ENCODE measurements at places on chromosomes 2 and 18.
A peak's percentile ranks its signal among the peaks of the same experiment; 100 is the strongest.

DNA sequence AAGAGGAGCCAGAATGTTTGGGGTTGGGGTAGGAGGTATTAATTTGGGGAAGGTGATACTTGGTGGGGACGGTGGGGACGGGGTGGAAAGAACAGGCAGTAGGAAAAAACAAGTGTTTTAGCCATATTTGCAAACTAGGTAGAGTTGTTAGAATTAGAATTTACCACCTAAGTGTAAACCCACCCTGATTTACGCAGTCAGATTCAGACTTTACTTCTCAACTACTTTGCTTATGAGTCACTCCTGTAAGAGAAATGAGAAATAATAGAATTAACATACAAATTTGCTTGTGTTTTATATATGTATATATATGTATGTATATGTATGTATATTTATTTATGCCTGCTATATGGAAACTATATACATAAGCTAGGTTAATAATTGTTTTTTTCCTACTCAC lies 1168.2 kb upstream of the ZEB2 start:
- no peak for DNase-seq

GRCh38 chr2:53753041-53753440 lies 14.6 kb upstream of the CHAC2 start:
- no peak for DNase-seq

DNA sequence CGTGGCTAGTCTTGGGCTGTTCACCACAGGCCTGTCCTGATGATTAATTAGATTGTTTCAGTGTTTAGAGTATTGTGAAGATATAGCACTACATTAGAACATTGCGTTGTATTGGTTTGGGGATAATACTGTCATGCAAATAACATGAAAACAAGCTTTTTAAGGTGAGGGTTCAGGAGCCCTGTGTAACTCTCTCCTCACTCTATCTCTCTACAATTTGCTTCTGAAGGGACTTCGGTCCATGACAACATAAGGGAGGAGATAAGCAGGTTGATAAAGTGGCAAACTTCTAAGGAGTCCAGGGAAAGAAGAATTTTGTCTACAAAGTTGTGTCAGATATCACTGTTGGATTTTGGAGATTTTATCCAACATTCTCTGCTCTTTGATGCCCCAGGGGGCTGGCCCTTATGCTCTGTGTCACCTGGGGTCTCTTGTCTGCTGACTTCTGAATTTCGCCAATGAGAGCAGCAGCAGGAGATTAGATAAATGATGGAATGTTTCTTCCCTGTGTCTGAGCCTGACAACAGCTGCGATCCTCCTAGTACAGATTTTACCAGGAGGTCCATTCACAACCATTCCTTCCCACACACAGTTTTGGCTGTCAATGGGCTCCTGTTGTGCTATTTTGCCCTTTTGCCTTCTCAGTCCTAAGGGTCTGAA lies 3.3 kb downstream of the TNP1 start:
- no peak for DNase-seq

DNA sequence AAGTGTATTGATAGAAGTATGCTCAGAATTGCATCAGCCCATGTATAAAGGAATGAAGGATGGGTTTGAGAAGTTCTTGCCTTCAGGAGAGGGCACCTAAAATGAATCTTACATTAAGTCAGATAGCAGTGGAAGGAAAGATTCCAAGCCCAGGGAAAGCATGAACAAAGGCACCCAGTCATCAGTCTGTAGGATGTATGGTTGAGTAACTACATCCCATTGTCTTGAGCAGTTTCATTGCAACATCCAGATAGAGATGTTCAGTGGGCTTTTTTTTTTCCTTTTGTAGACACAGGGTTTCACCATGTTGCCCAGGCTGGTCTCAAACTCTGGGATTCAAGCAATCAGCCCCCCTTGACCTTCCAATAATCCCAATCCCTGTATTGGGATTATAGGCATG lies 80.7 kb downstream of the ARHGAP28 start:
- DNase-seq = no peak

- DNase-seq = no peak
Measured at GRCh38 chr18:62347089-62347506, 22.0 kb downstream of the TNFRSF11A start.

GRCh38 chr2:135783439-135783838 lies 41.8 kb downstream of the UBXN4 start:
- DNase-seq = no peak

GRCh38 chr2:18475884-18476283 lies 84.6 kb downstream of the RDH14 start:
- DNase-seq = no peak

- no peak for DNase-seq
Measured at GRCh38 chr2:195560209-195560895, 96.7 kb upstream of the SLC39A10 start.

DNA sequence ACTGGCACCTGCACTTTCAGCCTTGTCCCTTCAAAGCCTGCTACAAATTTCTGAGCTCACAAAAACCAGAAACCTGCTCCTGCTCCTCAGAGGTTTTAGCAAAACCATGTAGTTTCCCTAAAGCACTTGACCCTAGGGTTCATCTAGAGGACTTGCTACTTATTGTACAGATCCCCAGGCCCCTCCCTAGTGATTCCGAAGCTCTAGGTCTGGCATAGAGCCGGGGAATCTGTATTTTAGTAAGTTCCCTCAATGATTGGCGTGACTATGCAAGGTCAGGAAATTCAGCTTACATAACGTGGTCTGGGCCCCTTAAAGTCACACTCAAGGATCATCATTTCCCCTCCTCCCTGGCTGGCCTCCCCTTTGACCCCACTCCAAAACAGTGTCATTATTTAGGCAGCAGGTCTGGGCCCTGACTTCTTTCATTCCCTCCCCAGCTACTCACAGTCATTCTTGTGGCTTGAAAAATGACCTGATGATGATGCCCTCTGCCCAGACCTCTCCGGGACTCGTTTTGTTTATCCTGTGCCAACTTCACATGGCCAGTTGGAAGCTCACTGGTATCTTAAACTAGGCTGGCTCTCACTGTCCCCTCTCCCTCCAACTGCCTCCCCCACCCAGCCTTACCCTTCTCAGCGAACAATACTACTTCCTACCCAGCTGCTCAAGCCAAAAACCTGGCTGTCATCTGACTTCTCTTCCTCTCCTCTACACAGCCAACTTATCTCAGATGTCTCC lies 36.0 kb downstream of the WDFY1 start:
- no peak for DNase-seq

DNA sequence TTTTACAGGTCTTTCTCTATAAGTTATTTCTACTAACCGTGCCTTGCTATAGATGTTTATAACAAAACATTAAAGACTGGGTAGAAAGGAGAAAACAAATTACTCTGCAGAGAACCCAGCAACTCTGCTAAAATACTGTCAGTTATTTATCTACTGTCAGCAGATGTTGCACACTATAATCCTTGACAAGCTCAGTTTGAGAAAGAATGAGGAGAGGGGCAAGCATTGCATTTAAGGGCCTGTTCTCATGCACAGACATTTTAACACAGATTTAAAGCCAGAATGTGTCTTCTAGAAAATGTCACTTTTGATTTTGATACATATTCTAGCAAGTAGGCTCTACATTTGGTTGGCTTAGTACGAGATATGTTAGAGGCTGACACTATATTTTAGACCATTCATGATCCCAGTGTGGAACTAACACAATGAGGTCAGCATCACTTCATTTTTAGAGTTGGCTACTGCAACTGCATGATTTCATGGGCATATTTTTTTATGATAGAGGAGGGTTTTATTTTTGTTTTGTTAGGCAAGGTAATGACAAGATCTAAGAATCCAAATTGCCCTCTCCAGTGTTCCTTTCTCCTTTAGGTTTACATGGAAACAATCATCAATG lies 516.4 kb downstream of the ZEB2 start:
- no peak for DNase-seq

DNA sequence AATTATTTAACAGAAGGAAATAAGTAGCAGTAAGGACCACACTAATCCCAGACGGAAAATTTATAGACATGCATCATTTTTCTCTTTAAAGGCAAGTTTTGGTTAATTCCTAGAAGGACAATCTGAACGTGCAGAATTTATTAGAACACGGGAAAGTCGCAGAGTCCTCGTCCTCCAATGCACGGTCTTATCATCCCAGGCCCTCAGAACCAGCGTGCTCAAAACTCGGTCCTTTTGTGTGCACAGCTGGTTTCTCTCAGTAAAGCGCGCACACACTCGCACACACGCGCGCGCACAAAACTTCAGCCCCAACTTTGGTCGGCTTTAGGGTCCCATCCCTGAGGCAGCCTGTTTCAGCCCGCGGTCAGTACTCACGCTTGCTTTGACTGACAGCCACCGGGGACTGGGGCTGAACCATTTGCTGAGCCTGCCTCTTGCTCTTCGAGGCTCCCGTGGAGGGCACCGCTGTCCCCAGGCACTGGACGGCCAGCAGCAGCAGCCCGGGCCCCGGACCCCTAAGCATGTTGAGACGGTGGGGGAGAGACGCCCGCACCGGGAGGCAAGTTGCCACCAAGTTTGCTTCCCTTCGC lies 493 bp downstream of the FN1 start:
- DNase-seq = peak; percentile 90

GRCh38 chr18:845152-845819 lies 33.2 kb upstream of the YES1 start:
- peak; percentile 73 for DNase-seq

GRCh38 chr2:156397229-156397628 lies 39.0 kb upstream of the GPD2 start:
- DNase-seq = no peak

DNA sequence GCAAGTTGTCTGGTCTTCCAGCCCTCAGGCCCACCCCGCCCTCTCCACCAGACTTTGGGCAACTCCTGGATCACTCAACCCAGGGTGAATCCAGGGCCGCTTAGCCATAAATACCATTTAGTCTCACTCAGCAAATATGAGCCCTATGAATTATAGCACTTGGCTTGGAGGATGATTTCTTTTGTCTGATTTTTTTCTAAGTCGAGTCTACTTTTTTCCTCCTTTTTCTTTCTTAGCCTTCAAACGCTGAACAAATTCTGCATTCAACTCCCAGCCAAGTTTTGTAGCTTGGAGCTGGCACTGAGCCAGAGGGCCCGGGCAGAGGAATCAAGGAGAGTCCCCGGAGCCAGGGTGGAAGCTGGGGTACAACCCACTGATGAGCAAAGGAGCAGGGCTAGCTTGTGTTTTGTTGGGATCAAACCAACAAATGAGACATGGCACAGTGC lies 48.7 kb downstream of the SERTAD2 start:
- DNase-seq = no peak

- peak; percentile 56 for DNase-seq
Measured at GRCh38 chr2:200338692-200339091, 32.2 kb downstream of the SPATS2L start.

- no peak for DNase-seq
Measured at GRCh38 chr2:209499069-209499468, 75.2 kb downstream of the MAP2 start.

- DNase-seq = no peak
Measured at GRCh38 chr2:102736110-102736409, 25.8 kb upstream of the TMEM182 start.
